Vein endothelial cell (primary cell): ENCODE measurements at places on chromosomes 11 and 22. TPM values are rescaled to one million over a fixed set of nuclear protein-coding genes. Genes with fewer than 3 reads are reported as not detected.

OR5A1 gene
- total RNA-seq: not detected in 2 replicates

PUS3 gene
- total RNA-seq: 12.0 and 14.7 TPM in 2 replicates

TPST2 gene
- 63.7 and 68.9 TPM in 2 replicates for total RNA-seq

CENPM gene
- 9.1 and 12.6 TPM in 2 replicates for total RNA-seq

NXPE1 gene
- not detected in 2 replicates for total RNA-seq

NUP50 gene
- 54.5 and 86.7 TPM in 2 replicates for total RNA-seq

EFEMP2 gene
- total RNA-seq: 22.2 and 40.2 TPM in 2 replicates

C11orf65 gene
- 0.10 and 0.33 TPM in 2 replicates for total RNA-seq

DBX1 gene
- not detected in 2 replicates for total RNA-seq

LIF gene
- 0.19 and 0.33 TPM in 2 replicates for total RNA-seq

VWCE gene
- 4.6 and 9.8 TPM in 2 replicates for total RNA-seq

YPEL4 gene
- total RNA-seq: under 0.01 and 0.29 TPM in 2 replicates

SCO2 gene
- total RNA-seq: 2.9 and 3.2 TPM in 2 replicates

OOSP4A gene
- total RNA-seq: not detected in 2 replicates

KRTAP5-8 gene
- not detected in 2 replicates for total RNA-seq

OR52I2 gene
- total RNA-seq: not detected in 2 replicates

SLC37A4 gene
- total RNA-seq: 17.7 and 27.4 TPM in 2 replicates

ZBTB16 gene
- 8.2 and 13.4 TPM in 2 replicates for total RNA-seq

FXYD2 gene
- total RNA-seq: under 0.01 and 2.3 TPM in 2 replicates

SNX15 gene
- 11.4 and 13.7 TPM in 2 replicates for total RNA-seq

MPST gene
- 103 and 165 TPM in 2 replicates for total RNA-seq

PKNOX2 gene
- total RNA-seq: 0.10 and 0.33 TPM in 2 replicates

DGAT2 gene
- total RNA-seq: 1.3 and 2.3 TPM in 2 replicates

NLRP6 gene
- total RNA-seq: not detected in 2 replicates

FAM83F gene
- not detected in 2 replicates for total RNA-seq

NPTXR gene
- total RNA-seq: 0.33 and 0.38 TPM in 2 replicates

BEST1 gene
- not detected in 2 replicates for total RNA-seq

OR52H1 gene
- total RNA-seq: 0.65 TPM in 1 of 2 replicates, not detected in the other

RBX1 gene
- total RNA-seq: 49.5 and 50.6 TPM in 2 replicates

FDX1 gene
- total RNA-seq: 6.5 and 10.1 TPM in 2 replicates

CABP7 gene
- not detected in 2 replicates for total RNA-seq

CCT8L2 gene
- total RNA-seq: not detected in 2 replicates

OLFML1 gene
- not detected in 2 replicates for total RNA-seq

CARD16 gene
- total RNA-seq: 32.0 and 35.9 TPM in 2 replicates

LRFN4 gene
- total RNA-seq: 33.6 and 34.3 TPM in 2 replicates

RAC2 gene
- total RNA-seq: 82.8 and 98.0 TPM in 2 replicates

PAMR1 gene
- 0.86 and 1.6 TPM in 2 replicates for total RNA-seq

GRAP2 gene
- not detected in 2 replicates for total RNA-seq

SLC36A4 gene
- total RNA-seq: 11.1 and 15.4 TPM in 2 replicates

LRRC4C gene
- not detected in 2 replicates for total RNA-seq

KIAA1671 gene
- total RNA-seq: 66.3 and 67.3 TPM in 2 replicates

NLRP10 gene
- 0.38 TPM in 1 of 2 replicates, not detected in the other for total RNA-seq

NCAM1 gene
- 1.4 and 1.6 TPM in 2 replicates for total RNA-seq

MUC5B gene
- total RNA-seq: not detected in 2 replicates

GPHA2 gene
- not detected in 2 replicates for total RNA-seq

MPZL3 gene
- total RNA-seq: 10.7 and 15.4 TPM in 2 replicates

TPBGL gene
- under 0.01 TPM in 1 of 2 replicates, not detected in the other for total RNA-seq

ALG9 gene
- 31.6 and 34.0 TPM in 2 replicates for total RNA-seq

OR51B2 gene
- total RNA-seq: not detected in 2 replicates

PRG3 gene
- not detected in 2 replicates for total RNA-seq

PRDM11 gene
- 9.6 and 12.4 TPM in 2 replicates for total RNA-seq

TSPAN32 gene
- not detected in 2 replicates for total RNA-seq

DENND6B gene
- 2.1 and 4.2 TPM in 2 replicates for total RNA-seq

BET1L gene
- total RNA-seq: 14.3 and 14.4 TPM in 2 replicates

SPON1 gene
- total RNA-seq: under 0.01 TPM in 2 replicates

ZFP91 gene
- 52.3 and 70.7 TPM in 2 replicates for total RNA-seq

MOGAT2 gene
- total RNA-seq: not detected in 2 replicates

APLP2 gene
- total RNA-seq: 845 and 871 TPM in 2 replicates

RFPL3 gene
- not detected in 2 replicates for total RNA-seq

POLD3 gene
- 11.1 and 16.7 TPM in 2 replicates for total RNA-seq
